ENCODE measurements at places on chromosomes 7 and 10.

DNA sequence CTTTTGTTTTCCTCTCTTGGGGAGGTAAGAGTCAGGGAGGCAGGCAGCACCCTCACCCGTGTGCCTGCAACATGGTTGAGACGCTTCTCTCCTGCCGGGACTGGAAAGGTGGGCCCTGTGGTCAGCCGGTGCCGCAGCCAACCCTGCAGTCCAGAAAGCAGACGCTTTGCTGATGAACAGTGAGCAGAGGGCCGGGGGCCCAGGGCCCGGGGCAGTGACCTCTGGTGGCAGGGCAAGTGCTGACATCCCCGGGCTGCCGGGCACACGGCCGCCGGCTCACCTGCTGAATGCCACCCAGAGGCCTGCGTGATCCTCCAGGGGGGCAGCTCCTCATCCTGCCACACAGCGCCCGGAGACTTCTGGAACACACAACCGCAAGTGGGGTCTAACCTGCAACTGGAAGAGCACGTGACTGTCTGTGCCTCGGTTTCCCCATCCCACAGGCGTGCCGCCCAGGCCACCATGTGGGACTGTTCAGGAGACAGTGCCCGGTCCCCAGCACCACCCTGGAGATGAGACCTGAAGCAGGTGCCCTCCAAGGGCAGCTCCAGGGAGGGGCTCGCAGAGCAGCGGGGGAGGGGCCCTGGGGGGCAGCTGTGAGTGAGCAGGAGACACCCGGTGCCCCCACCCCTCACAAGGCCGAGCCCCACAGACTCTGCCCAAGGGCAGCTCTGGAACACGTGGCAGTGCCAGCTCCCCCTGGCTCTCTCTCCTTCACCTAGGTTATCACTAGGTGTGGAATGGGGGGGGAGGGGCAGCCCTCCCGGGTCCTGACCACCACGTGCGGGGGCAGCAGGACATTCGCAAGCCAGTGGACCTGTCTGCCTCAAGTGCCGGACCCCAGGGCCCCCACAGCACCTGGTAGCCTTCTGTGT is 2.2 kb upstream of the ADGRA1 start:
- DNase-seq = no peak

DNA sequence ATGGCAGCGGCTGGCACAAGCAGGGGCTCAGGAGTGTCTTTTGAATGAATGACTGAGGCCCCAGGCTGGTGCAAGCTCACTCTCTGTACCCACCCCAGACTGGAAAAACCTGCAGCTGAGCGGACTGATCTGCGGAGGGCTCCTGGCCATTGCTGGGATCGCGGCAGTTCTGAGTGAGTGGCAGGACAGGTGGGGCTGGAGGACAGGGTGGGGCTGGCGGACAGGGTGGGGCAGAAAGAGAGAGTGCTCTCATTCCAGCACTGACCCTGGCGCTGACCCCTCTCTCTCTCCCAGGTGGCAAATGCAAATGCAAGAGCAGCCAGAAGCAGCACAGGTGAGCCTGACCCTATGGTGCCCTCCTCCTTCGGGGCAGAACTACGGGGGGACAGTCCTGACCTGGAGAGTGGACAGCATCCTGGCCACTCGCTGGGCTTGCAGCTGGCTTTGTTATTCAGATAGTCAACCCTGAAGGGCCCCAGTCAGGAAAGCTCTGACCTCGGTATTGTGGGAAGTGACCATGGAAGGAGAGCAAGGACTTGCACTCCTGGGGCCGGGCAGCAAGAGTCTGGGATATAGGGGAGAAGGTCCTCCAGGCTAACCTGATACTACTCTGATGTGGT is 4.1 kb downstream of the FXYD4 start:
- no peak for DNase-seq

- DNase-seq = no peak
Observed at GRCh38 chr10:11260170-11260569, 242.5 kb downstream of the CELF2 start.

GRCh38 chr7:103866919-103867318 is 122.5 kb downstream of the RELN start:
- no peak for DNase-seq

DNA sequence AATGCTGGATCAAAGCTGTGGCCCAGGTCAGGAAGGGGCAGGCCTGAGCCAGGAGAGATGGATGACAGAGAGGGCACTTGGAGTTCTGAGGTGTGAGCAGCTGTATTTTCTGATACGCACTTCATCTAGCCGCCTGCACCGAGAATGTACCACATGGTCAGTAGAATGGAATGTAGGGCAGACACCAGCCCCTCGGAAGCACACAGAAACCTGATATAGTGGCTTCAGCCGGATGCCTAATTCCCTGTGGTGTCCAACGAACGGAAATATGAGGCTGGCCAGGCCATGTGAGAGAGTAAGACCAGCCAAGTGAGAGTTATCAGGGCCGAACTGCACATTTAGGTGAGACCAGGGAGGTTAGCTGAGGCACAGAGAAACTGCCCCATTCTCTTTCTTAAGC is 46.7 kb upstream of the PLCE1 start:
- no peak for DNase-seq

DNA sequence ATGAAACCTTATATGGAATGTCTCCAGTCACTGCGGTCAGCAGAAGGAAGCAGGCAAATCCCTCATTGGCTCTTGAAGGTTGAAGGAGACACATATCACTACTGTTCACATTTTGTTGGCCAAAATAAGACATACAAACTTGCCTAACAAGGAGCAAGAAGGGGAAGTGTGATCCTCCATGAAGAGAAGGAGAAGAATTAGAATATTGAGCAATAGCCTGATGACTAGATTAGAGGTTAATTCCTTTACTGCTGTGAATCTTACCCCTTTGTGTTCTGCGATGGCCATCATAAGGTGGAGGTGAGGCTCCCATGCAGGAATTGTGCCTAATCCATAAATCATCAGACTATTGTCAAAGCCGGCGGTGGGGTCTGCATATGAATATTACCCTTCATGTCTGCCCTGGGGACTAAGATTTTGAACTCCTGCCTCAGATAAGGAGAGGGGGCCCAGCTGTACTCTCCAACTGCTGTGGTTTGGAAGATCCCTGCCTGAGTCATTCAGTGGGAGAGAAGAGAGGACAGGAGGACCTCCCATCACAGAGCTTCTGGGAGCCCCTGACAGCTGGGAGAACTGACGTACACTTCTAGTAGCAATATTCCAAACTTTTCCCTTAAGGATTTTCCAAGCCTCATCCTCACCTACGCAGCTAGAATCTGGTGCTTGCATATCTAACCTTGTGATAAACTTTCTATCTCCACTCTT is 398.5 kb downstream of the REEP3 start:
- DNase-seq = no peak

GRCh38 chr7:157985636-157986035 is 602.0 kb downstream of the PTPRN2 start:
- no peak for DNase-seq

DNA sequence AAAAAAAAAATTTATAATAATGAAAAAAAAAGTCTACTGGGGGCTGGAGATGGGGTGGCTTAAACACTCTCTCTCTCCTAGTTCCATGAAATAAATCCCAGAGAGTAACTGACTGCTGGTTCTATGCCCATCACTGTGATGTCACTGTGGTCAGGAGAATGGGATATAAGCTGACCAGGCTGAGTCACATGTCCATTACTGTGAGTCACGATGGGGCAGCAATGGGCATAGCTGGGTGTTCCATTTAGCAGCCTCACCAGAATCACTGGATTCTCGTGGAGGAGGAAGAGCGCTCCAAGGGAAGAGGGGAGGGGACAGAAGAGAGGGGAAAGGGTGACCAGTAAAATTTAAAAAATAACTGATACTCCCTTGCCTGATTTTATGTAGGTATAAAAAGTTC is 37.1 kb downstream of the MASTL start:
- no peak for DNase-seq

GRCh38 chr7:155007947-155008346 is 5.0 kb upstream of the PAXIP1 start:
- DNase-seq = peak; percentile 3

- DNase-seq = no peak
Observed at GRCh38 chr10:35546824-35547225, 58.3 kb upstream of the GJD4 start.

- no peak for DNase-seq
Observed at GRCh38 chr7:155213955-155214740, 83.5 kb upstream of the INSIG1 start.

DNA sequence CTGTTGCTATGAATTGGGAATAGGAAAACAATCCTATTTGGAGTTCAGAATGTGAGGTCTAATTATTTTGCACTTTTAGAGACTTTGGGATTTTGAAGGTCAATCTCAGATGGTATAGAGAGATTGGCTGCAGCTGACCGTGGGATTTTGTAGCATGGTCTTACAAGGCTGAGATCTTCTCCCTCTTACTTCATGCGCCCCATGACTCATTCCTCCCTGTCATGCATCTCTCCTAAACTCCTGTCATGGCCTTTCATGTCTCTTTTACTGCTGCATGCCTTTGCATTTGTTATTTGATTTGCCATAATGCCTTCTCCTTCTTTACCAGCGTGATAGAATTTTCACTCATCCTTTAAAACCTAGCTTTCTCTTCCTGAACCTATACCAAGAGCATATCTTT is 133.1 kb downstream of the BBS9 start:
- no peak for DNase-seq

DNA sequence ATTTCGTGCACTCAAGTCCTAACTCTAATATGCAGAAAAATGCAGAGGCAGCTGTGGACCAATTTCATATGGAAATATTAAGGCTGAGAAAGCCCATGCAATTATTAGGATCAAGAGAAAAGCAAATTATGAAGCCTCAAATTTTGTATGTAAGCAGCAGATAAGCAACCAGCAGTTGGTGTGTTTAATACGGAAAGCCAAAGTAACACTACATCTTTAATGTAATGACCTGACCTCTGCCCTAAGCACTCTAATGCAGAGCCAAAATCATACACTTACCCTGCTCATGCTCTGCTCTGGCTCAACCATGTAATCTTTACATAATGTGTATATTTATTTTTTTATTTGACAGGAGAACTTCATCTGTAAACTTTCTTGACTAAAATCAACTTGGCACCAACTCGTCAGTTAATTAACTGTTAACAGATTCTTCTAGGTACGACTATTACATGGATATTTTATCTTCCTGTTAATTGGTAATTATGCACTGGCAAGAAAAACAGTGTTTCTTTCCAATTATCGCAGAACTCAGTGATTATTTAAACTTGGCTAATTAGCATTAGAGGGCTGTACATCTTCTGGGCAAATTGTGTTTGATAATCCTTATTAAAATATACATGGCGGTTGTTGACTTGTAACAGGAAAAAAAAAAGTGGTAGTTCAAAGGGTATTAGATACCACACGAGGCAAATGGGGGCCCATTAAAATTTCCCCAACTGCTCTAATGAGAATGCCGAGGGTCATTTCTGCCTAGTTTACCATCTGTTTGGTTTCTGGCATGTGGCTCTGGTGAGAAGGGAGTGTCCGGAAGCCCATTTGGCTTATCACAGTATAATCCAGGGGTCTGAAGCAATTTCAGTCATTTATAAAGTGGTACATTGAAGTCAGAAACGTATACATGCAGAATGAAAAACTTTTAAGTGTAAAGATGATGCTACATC is 94.5 kb downstream of the RELN start:
- DNase-seq = no peak

DNA sequence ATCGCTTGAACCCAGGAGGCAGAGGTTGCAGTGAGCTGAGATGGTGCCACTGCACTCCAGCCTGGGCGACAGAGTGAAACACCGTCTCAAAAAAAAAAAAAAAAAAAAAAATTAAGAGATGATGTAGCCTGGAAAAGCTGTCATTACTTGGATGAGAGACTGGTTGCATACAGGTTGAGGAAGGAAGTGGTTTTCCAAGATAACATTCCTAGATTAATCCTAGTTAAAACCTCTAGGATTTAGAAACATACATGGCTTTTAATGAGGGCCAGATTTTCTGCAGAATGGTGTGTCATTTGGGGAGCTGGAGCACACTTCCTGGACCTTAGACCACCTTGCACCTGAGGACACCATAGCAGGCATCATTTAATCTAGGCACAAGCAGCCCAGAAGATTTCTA is 17.8 kb downstream of the VWA2 start:
- no peak for DNase-seq

- peak; percentile 26 for DNase-seq
Observed at GRCh38 chr7:150514748-150515222, at the start of gene GIMAP7. TSS of gene GIMAP7 (plus strand) at chr7:150514872. CDS start at chr7:150519975, 5,103 bp downstream.

GRCh38 chr7:130880668-130881067 is 146.7 kb upstream of the KLF14 start:
- DNase-seq = no peak

- no peak for DNase-seq
Observed at GRCh38 chr7:9680713-9681112, 1247.3 kb downstream of the NXPH1 start.

- DNase-seq = no peak
Observed at GRCh38 chr10:116331815-116332214, 7.6 kb downstream of the CCDC172 start.

- DNase-seq = no peak
Observed at GRCh38 chr10:71782917-71783490, 9.7 kb upstream of the VSIR start.

DNA sequence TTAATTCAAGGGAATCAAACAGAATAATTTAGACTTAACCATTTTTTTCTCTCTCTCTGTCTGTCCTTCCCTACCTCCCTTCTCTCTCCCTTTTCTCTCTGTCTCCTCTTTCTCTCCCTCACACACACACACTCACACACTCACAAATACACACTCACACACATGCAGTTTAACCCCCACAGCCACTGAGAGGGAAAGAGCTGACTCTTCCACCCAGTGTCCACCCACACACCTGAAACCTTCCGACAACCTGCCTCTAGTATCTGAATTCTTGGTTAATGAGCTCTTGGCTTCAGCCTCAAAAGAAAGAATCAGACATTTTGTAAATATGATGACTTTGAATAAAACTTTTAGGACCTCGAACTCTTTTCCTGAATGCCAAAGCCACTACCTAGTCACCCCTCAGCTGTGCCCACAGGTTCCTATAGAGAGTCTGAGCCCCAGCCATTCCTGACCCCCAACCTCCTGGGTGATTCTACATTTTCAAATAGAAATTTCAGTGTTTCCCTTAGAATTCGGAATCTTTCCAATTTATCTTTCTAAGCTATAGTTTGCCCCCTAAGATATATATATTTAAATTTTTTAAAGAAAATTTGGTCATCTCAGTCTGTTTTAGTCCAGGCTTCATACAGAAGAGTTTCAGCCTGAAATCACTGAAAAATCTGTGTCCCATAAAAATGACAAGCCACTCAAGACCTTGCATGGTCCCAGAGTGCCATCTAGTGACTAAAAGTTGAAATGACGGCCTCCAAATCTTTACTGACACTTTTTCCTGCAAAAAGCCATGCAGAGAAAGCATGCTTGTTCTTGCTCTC is 202.8 kb downstream of the IPMK start:
- no peak for DNase-seq

GRCh38 chr7:140160308-140160707 is 16.5 kb downstream of the KDM7A start:
- no peak for DNase-seq

GRCh38 chr10:60029475-60029874 is 123.1 kb upstream of the CCDC6 start:
- DNase-seq = no peak

DNA sequence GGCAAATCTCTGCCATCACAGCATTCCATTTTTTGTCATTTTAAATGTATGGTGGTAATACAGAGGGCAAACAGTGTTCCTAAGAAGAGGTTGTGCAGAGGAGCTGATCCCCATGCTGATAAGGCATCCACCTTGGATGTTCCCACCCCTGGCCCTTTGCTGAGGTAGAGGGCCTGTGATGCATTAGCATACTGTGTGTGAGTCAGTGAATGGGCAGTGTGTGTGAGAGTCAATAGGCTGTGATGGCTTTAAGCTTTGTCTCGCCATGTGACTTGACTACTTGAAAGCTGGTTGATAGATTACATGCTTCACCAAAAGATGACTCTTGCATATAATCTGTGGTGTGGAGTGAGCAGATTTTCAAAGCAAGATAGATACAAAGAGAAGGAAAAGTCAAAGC is 81.3 kb downstream of the INSYN2A start:
- no peak for DNase-seq
